ENCODE measurements at places on chromosomes 2 and 18.

DNA sequence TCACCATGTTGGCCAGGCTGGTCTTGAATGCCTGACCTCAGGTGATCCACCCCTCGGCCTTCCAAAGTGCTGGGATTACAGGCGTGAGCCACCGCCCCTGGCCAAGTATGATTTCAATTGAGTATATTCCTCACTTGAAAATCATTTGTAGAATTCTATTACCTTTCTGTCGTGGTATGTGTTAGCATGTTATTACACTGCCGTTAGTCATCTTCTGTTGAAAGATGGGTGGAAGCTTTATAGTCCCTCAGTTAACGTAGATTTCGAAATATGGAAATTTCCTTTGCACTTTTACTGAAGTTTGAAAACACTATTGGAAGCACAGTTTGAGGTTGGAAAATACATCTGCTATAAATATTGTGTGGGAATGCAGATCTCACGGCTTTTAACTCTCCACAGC, 14.7 kb downstream of the NIFK start:
- no peak for DNase-seq

- DNase-seq: no peak
Observed at GRCh38 chr2:236963631-236964182, 122.0 kb upstream of the COPS8 start.

DNA sequence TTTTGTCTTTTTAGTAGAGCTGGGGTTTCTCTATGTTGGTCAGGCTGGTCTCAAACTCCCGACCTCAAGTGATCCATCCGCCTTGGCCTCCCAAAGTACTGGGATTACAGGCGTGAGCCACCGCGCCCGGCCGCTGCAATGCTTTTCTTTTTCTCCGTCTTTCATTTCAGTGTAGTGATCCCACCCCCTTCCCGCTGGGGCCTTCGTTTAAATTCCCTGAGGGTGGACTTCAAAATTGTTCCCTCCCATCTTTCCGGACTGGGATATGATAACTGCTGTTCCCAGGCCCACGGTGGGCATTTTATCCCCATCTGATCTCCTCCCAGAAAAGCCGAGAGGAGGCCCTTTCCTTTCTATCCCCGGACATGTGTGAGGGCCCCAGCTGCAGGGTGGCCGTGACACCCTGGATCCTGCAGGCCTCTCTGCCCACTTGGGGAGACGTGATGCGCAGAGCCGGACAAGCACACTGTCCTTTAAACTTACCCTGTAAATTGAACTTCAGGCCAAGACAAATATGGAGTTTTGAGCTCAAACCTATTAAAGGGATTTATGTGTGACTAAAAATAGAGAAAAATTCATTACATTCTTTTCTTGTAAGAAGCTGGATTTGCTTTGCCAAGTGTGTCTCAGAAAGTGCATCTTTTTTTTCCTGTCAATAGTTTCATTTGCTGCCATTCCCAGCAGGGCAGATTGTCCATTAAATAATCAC, 54.5 kb upstream of the AFF3 start:
- no peak for DNase-seq

GRCh38 chr18:42792731-42793130, 322.8 kb downstream of the RIT2 start:
- no peak for DNase-seq

- no peak for DNase-seq
Observed at GRCh38 chr2:7094231-7094741, 177.1 kb downstream of the RNF144A start.

- DNase-seq: no peak
Observed at GRCh38 chr18:71209944-71210343, 921.1 kb downstream of the SOCS6 start.

All from stimulated activated naive CD8-positive, alpha-beta T cell treated with anti-CD3 and anti-CD28 coated beads, Interleukin-15, Interleukin-2, amounts not matched to agents 100 U/mL and 50 U/mL, for 24 hours (primary cell).